ENCODE measurements at places on chromosomes 11 and 22.

- no peak for DNase-seq
These were observed 10.7 kb upstream of the TXN2 start for GRCh38 chr22:36492109-36492508.

GRCh38 chr11:86440843-86441242 is 66.2 kb downstream of the CCDC81 start:
- no peak for DNase-seq

DNA sequence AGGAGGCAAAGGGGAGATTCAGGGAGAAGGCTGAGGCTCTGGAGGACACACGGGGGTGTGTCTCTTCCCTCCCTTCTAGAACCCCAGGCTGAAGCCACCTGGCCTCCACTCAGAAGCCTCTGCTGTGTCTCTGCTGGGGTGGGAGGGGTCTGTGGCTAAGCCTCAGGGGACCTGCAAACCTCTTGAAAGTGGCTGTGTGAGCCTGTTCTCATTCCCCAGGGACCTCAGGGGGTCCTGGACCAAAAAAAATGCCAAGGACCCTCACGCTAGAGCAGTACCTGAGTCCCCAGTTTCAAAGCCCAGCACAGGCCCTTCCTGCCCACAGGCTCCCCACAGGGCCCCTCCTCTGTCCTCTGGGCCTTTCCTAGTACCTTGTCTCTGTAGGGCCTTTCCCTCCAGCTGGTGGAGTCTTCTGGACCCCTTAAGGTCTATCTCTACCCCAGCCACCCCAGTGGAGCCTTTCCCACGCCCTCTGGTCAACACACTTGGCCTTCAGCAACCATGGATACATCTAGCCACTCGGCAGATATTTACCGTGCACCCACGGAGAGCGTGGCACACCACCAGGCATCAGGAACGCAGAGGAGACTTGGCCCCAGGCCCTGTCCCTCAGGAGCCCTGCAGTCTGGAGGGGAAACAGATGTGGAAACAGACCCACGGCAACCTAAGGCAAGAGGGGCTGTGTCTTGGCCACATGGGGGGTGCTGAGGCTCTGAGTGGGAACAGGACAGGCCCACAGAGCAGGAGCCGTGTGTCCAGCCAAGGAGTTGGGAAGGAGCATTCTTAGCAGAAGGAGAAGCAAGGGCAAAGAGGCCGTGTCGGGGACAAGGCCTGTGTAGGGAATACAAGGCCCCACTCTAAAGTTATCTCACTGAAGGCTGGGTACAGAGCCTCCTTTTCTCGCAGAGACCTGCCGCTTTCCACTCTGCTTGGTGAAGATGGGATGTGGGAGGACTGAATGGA is 18.5 kb downstream of the PLA2G6 start:
- DNase-seq: no peak

DNA sequence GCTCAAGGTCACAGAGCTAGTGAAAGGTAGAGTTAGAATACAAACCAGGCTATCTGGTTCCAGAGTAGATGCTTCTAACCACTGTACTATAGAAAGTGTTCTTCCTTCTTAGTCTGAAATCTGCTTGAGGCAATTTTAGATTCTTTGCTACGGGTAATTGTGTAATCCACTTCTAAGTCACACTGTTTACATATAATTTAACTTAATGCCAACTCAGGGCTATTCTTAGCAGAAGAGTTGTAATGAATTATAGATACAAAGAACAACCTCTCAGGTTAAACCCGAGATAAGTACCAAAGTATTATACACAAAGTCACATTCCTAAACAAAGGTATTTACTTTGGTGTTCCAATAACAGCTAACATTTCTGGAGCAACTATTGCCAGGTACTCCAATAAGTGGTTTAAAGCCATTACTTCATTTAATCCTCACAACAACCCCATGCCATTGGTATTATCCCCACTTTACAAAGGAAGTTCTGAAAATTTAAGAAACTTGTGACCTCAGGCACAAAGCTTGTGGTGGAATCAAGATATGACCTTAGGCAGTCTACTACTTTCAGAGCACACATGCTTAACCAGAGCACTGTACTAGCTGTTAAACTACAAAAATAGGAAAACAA is 31.1 kb upstream of the DDI1 start:
- DNase-seq: no peak

All from activated naive CD8-positive, alpha-beta T cell treated with anti-CD3 and anti-CD28 coated beads for 36 hours (primary cell).